ENCODE measurements at places on chromosomes 13 and 19. TPM values are rescaled to one million over a fixed set of nuclear protein-coding genes. Genes with fewer than 3 reads are reported as not detected.

Gene SLITRK6
- polyA plus RNA-seq = 36.1 TPM

Gene ACTN4
- 291 TPM for polyA plus RNA-seq

Gene SHISA7
- 0.21 TPM for polyA plus RNA-seq

Gene LRFN3
- polyA plus RNA-seq = 11.7 TPM

Gene SMIM44
- polyA plus RNA-seq = 0.49 TPM

Gene S1PR4
- not detected for polyA plus RNA-seq

Gene CLDN10
- not detected for polyA plus RNA-seq

Gene PGLYRP2
- not detected for polyA plus RNA-seq

Gene HNRNPUL1
- 139 TPM for polyA plus RNA-seq

Gene ZNF302
- 10.5 TPM for polyA plus RNA-seq

Gene CACNG6
- polyA plus RNA-seq = not detected

Gene ZNF135
- 0.81 TPM for polyA plus RNA-seq

Gene CNMD
- polyA plus RNA-seq = not detected

Gene RGL3
- polyA plus RNA-seq = 5.6 TPM

Gene BST2
- 128 TPM for polyA plus RNA-seq

Gene ASPDH
- 6.0 TPM for polyA plus RNA-seq

Gene CCDC122
- 0.81 TPM for polyA plus RNA-seq

Gene LRP3
- 16.2 TPM for polyA plus RNA-seq

Gene SPPL2B
- polyA plus RNA-seq = 82.6 TPM

Gene WASF3
- polyA plus RNA-seq = 3.6 TPM

Gene ABHD13
- polyA plus RNA-seq = 5.9 TPM

Data from small intestine (tissue), 16 donors.